ENCODE measurements at places on chromosomes 7 and 10.

GRCh38 chr10:123150986-123151736, 3.0 kb upstream of the BUB3 start:
- no peak for DNase-seq

DNA sequence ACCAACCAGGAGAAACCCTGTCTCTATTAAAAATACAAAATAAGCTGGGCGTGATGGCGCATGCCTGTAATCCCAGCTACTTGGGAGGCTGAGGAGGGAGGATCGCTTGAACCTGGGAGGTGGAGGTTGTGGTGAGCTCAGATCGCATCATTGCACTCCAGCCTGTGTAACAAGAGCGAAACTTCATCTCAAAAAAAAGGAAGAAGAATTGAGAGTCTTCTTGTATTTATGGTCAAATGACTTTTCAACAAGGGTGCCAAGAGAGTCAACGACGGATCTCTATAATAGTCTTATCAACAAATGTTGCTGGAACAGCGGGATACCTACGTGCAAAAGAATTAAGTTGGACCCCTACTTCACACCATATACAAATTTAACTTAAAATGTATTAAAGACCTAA, 21.6 kb upstream of the JAZF1 start:
- no peak for DNase-seq

DNA sequence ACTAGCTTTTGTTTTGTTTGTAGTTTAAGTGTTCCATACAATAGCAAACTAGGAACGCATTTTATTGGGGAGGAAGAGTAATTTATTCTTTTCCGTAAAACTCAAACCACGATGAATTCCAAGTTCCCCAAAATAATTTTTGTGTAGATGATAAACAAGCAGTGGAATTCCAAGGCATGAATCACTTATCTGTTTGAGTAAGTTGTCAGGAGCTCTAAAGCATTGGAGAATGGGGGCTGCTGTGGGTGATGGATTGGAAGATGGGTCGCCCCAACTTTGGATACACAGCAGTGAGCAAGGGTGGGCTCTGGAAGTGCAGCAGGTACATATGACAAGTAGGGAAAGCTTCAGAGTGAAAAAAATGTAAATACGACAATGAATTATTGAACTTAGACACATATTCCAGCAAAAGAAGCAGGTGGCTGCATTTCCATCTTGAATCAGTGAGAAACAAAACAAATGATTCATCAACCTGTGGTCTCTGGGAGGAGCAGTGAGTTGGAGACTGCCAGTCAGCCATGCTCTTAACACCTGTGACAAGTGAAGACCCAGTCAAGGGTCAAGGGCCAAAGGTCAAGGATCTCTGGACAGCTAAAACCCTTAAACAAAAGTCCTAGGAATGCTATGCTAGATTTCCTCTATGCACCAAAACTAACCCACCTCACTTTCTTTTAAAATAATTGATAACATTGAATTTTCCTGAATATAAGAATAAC, 34.2 kb upstream of the ADRB1 start:
- DNase-seq = no peak

- no peak for DNase-seq
Measured at GRCh38 chr10:129495698-129496097, 28.7 kb downstream of the MGMT start.

- DNase-seq = peak; percentile 46
Measured at GRCh38 chr7:125355899-125356298, 426.3 kb upstream of the POT1 start.

DNA sequence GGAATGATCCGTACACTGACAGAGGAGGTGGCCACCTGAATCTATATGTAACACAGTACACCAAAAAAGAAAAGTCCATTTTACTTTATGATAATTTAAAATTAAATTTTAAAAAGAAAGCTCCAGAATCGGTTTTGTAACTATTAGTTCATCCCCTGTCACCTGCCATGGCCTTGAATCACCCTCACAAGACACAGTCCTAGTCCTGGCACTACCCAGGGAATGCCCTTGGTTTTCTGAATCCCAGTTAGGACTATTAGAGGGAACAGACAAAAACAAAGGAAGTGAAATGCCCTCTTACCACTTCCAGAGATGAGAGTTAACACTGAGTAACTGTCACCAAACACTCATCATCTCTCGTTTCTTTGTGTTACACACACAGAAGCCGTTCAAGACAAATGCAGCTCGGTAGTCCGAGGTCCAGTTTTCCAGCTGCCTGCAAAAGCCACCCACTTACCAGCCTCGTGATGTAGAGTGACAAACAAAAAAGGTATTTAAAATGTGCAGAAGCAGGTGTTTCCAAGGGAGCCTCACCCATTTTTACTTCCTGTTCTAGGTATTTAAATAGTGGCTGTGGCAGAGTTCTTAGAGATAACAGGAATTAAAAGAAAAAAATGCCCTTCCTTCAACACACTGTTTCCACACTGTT, 6.1 kb downstream of the PTPRN2 start:
- DNase-seq = no peak

- DNase-seq = no peak
Measured at GRCh38 chr7:157898802-157899505, 562.1 kb downstream of the DNAJB6 start.

- no peak for DNase-seq
Measured at GRCh38 chr10:47189802-47190201, 110.2 kb upstream of the GDF10 start.

GRCh38 chr7:88042157-88042556, 108.1 kb downstream of the ADAM22 start:
- no peak for DNase-seq

- peak; percentile 11 for DNase-seq
Measured at GRCh38 chr7:26850193-26850651, 14.2 kb downstream of the SKAP2 start.

GRCh38 chr10:44684661-44685060, 226.5 kb upstream of the TMEM72 start:
- DNase-seq = no peak

- no peak for DNase-seq
Measured at GRCh38 chr10:72375585-72375984, 20.9 kb upstream of the DNAJB12 start.

GRCh38 chr10:48751730-48752129, 67.1 kb downstream of the WDFY4 start:
- no peak for DNase-seq

- DNase-seq = no peak
Measured at GRCh38 chr10:133124357-133125211, 35.4 kb upstream of the KNDC1 start.

DNA sequence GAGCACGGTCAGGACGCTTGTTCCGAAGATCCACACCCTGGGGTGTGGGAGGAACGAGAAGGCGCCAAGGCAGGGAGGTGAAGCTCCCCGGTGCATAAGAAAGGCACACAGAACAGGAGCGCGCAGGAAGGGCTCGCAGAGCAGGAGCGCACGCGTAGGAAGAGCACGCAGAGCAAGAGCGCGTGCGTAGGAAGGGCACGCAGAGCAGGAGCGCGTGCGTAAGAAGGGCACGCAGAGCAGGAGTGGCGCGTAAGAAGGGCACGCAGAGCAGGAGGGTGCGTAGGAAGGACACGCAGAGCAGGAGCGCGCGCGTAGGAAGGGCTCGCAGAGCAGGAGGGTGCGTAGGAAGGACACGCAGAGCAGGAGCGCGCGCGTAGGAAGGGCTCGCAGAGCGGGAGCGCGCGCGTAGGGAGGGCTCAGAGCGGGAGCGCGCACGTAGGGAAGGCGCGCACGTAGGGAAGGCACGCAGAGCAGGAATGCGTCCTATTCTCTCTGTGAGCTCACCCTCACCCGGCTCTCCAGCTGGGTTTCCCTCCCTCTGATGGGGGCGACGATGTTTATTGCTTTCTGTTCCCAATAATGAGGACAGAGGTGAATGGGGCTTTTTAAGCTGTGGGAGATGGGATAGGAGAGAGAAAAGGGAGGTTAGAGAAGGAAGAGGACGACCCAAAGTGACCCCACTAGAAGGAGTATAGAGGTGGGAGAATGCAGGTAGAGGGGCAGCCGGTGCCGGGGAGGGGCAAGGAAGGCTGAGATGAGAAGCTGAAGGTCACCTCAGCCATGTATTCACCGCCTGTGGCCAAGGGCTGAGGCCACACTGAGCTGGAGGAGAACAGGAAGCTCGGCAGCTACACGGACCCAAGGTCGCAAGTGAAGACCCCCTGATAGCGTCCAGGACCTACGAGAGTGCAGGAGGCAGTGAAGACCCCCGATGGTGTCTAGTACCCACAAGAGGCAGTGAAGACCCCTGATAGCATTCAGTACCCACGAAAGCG, 423.2 kb downstream of the PTPRN2 start:
- DNase-seq = no peak

- DNase-seq = no peak
Measured at GRCh38 chr10:121984463-121984862, 4.5 kb upstream of the TACC2 start.

- no peak for DNase-seq
Measured at GRCh38 chr7:133934262-133934976, 192.7 kb upstream of the LRGUK start.

DNA sequence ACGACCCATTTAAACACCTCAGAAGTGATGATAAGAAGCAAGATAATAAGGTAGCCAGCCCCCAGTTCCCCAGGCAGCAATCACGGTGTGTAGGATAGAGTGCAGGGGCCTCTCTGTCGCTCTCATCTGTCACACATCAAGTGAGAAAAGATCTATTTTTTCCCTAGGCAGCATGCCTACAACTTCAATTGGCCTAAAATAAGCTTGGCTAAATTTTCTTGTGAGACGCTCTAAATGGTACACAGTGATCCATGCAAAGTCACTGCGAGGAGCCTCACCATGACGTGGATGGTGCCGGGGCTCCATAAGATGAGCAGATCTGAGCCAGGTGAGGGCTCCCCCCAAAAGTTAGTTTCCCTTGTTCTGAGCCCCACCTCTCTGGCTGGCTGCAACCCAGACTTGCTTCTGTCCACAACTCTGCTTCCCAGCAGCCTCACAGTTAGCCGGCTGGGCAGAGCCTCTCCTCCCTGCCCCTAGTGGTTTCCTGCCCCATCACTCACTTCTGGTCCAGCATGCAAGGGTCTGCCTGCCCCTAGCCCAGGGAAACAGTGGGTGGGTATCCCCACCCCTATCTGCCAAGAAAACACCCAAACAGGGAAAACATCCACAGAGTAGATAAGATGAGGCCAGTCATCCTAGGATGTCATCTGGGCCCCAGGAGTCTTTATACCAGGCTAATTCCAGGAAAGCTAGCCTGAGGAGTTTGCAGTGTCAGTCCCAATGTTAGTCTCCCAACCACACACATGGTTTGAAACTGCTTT, 342.1 kb downstream of the GRID1 start:
- DNase-seq = no peak

DNA sequence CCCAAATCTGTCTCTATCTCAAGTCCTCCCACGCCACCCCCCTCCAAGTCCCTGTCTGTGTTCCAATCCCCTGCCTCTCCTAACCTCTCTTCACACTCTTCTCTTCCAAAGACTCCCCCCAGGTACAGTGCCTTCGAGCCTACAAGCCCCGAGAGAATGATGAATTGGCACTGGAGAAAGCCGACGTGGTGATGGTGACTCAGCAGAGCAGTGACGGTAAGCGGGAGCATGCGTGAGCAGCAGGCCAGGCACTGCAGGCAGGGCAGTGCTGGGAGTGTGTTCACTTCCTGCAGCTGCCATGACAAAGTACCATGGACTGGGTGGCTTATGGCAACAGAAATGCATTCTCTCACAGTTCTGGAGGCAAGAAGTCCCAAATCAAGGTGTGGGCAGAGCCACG, 23.4 kb downstream of the ARHGEF5 start:
- peak; percentile 8 for DNase-seq

DNA sequence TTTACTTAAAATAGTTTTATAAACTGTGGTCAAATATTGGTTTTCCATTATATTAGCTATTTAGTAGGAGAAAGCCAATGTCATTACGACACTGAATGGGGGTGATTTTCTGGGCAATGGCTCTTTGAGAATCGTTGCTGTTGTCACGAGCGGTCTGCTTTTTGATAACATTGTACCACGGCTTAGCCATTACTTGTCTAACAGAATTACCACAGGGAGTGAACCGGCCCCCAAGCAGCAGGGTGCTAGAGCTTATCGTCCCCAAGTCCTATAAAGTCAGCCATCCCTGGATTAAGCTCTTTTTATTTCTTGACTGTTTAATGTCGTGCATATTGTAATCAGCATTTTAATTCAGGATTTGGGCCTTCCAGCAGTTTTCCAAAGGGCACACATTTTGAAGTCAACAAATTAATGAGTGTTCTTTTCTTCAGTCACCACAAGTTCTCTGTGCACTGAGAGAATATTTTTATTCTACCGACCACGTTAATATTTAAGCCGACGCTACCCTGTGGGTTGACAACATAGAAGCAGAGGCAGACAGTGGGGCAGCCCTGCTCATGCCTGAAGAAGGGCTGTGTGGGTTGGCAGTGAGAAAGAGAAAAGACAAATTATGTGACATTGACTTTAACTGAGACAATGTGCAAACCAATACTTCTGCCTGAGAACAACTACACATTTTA, 125.8 kb downstream of the ICA1 start:
- no peak for DNase-seq

DNA sequence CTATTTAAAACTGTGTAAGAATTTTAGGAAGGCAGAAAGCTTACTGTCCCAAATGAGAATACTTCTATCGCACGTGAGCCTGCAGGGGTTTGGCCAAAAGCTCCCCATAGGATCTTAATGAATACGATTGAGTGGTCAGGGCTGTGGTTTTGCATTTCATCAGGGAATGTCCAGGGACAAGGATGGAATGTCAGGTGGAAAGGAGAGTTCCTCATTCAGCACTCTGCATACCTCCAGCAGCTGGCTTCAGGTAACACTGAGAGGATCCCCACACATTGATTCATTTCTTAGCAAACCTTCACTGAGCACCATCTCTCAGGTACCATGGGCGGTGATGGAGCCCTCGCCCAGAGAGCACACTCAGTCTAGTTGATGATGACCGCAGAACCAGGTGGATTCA, 27.2 kb downstream of the ANK3 start:
- DNase-seq = no peak

- DNase-seq = no peak
Measured at GRCh38 chr7:66815951-66816350, 75.4 kb downstream of the RABGEF1 start.

DNA sequence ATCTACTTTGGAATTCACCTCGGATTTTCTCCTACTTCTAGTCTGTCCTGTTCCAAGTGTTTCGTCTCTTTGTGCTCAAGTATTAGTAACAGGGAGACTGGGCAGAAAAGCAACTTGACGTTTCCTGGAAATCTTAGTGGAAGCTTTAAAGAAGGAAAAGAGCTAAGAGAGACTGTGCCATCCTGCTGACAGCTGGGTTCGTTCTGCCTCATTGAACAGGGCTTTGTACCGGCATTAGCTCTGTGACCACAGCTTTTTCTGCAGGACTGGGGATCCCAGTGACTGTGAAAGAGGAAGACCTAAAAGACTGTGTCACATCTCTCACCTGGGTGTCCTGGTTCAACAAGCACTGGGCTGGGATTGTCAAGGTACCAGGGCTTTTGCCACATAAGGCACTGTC, 70.8 kb upstream of the CDCA7L start:
- no peak for DNase-seq

- peak; percentile 72 for DNase-seq
Measured at GRCh38 chr10:112140110-112140970, 43.2 kb downstream of the GPAM start.

DNA sequence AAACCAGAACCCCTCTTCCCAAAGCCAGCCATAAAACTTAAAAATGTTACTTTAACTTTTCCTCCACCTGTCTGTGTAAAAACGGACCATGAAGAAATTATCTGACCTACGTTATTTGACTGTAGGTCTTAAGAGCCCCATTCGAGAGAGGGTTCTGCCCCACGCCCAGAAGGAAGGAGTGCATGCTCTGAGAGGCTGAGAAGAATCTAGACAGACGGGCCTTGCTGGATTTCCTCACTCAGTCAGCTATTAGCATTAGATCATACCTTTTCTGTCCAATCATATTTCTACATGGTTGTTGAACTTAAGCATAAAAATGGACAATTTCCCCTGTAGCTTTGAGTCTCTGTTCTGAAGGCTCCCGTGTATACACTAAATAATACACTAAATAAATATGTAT, 38.1 kb upstream of the WDR11 start:
- no peak for DNase-seq

All from fibroblast of skin of right biceps (primary cell).